ENCODE measurements at places on chromosomes 11 and 22.
A peak's percentile ranks its signal among the peaks of the same experiment; 100 is the strongest.

DNA sequence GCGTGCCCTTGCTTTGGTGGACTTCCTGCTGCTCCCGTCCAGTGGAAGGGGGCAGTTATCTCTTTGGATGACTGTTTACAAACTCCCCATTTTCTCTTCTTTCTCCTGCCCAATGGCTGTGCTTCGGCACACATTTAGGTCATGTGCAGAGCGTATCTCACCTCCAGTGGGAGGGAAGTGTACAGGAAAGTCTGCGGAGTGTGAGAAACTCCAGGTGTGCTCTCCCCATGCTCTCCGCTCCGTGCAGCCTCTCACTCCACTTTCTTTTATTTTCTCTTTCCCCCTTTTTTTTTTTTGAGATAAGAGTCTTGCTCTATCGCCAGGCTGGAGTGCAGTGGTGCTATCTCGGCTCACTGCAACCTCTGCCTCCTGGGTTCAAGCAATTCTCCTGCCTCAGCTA lies 11.9 kb upstream of the TEF start:
- DNase-seq: peak; percentile 37

GRCh38 chr22:44063462-44064371 lies 39.6 kb downstream of the PARVB start:
- DNase-seq: no peak

GRCh38 chr22:41914611-41915034 lies 251 bp downstream of the SHISA8 start:
- no peak for DNase-seq

DNA sequence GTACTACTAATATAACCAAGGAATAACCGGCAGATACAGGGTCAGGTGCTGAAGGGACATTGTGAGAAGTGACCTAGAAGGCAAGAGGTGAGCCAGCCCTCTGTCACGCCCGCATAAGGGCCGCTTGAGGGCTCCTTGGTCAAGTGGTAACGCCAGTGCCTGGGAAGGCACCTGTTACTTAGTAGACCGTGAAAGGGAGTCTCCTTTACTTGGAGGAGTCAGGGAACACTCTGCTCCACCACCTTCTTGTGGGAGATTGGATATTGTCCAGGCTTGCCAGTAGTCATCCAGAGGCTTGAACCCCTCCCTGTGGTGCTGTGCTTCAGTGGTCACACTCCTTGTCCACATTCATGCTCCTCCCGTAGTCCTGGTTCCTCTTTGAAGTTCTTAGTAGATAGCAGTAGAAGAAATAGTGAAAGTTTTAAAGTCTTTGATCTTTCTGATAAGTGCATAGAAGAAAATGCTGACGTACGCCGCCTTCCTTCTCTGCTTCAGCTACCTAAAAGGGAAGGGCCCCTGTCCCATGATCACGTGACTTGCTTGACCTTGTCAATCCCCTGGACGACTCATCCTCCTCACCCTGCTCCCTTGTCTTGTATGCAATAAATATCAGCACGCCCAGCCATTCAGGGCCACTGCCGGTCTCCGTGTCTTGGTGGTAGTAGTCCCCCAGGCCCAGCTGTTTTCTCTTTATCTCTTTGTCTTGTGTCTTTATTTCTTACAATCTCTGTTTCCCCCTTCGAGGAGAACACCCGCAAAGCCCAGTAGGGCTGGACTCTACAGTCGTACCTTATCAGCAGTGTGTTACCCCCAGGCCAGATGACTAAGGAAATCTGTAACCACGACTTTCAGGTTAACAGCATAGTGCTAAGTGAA lies 6.1 kb downstream of the NUP50 start:
- no peak for DNase-seq

DNA sequence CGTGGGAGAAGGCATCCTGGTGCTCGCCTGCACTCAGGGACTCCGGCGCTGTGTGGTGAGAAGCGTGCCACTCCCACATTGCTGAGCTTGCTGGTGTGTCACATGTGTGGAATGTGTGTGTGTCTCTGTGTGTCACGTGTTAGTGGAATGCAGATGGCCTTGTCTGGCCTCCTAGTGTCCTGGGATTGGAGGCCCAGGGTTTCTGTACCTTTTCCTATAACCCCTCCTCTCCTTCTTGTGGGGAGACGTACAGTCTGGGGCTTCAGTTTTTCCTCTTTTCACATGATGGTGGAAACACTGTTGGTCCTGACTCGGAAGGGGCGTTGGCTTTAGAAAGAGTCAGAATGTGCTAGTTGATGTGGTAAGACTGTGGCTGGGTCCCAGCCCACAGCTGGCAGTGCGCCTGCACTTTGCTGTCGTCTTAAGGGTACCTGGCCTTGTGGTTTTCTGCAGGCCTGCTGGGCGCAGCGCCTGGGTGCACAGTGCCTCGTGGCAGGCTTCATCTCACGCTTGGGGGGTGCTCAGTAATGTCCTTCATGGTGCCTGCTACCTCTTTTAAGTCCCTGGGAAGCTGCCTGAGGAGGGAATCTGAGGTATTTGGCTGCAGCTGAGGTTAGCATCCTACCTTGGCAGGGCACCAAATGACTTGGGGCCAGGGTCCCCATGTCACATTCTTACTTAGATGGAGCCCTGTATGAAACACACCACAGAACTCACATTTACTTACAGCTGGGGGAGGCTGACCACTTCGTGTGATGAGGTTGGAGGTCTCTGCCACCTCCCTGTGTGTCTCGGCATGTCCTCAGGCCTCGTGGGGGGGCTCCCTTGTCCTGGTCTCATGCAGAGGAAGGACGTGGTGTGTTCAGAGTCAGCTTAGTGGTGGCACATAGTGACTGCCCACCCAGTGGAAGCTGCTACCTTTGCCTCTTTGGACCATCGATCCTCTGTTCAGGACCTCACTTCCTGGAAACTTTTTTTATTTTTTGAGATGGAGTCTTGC lies 61.9 kb downstream of the MED15 start:
- no peak for DNase-seq

DNA sequence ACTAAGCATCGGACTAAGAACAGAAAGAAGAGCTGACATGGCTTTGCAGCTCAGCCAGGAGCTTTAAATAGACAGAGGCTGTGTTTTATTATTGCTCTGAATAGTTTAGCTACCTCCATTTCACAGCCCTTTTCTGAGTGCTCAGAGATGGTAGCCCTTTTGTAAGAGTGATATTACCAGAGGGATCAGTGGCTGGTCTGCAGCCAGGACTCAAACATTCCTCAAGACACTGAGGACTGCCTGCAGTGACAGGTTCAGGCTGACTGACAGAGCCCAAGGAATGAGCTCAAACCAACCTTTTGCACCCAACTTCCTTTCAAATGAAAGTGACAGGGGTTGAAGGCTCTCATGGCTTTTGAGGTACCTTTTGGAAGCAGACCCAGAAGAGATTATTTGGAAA lies 189.0 kb downstream of the DDX10 start:
- no peak for DNase-seq

- DNase-seq: no peak
These were observed 8.3 kb upstream of the SORL1-AS1 start for GRCh38 chr11:121460941-121461514.

DNA sequence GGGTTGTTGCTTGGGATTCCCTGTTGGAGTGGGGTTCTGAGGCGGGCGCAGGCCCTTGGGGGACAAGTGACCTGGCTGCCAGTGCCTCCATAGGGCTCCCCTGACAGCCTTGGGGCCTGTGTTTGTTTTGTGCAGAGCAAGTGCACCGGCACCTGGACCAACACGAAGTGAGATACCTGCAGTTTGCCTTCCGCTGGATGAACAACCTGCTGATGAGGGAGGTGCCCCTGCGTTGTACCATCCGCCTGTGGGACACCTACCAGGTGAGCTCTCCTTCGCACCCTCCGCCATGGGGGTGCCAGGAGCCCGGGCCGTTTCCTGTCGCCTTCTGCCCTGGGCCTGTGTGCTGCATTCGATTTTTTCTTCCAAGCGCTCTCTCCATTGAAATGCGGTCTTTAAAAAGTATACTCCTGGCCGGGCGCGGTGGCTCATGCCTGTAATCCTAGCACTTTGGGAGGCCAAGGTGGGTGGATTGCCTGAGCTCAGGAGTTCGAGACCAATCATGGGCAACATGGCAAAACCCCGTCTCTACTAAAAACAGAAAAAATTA lies 274.6 kb downstream of the TBC1D22A start:
- DNase-seq: no peak

- no peak for DNase-seq
These were observed 5.7 kb upstream of the C1QTNF4 start for GRCh38 chr11:47599902-47600301.

GRCh38 chr11:96307776-96308140 lies 35.2 kb downstream of the MAML2 start:
- no peak for DNase-seq

GRCh38 chr11:91840640-91841240 lies 383.9 kb upstream of the FAT3 start:
- DNase-seq: no peak

DNA sequence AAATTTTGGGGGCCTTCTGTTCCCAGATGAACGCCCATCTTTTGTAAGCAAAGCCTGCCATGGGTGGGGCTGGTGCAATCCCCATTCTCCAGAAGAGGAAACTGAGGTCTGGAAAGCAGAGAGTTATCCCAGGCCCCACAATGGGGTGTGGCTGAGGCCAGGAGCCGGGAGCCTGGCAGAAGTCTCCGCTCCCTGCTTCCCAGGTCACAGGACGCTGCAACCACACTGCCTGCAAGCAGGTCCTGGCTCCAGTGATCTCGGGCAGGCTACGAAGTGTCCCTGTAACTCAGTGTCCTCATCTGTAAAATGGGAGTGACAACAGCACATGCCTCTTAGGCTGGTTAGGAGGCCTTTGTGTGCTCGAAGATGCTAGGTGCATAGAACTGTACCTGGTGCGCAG lies 1.7 kb downstream of the PLCB3 start:
- no peak for DNase-seq

DNA sequence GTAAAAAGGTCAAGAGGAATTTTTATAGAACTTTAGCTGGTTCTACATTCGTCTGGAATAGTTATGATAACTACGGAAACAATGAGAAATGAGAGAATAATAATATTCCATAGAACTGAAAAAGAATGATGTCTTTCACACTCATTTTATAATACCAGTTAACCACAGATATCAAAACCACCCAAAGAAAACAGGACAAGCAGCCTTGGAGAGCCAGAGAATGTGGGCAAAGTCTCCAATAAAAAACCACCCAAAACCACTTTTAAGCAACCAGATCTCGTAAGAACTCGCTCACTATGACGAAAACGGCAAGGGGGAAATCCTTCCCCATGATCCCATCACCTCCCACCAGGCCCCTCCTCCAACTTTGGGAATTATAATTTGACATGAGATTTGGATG lies 60.8 kb downstream of the ARHGAP32 start:
- no peak for DNase-seq

- DNase-seq: peak; percentile 56
These were observed 116.8 kb upstream of the NNMT start for GRCh38 chr11:114179234-114179941.

GRCh38 chr11:123429913-123430720 lies at the start of gene GRAMD1B:
Gene GRAMD1B, plus strand, starts transcription at chr11:123430269. Its CDS starts 524 bp downstream, at chr11:123430793.
- DNase-seq: peak; percentile 62

GRCh38 chr22:23072077-23072910 lies 2.0 kb downstream of the GNAZ start:
- no peak for DNase-seq

DNA sequence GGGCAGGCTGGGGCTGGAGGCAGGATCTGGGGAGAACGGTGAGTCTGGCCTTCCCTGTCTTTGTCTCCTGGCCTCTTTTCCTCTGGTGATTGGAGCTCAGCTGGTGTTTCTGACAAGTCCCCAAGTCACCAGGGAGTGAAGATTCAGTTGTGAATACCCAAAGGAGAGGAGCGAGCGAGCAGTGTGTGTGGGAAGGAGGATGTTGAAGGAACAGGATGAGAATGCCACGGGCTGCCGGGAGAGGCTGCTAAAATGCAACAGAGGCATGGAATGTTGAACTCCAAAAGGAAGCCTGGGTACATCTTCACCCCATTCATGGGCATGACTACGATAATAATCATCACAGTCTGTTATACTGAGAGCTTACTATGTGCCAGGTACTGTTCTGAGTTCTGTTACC lies 163.3 kb downstream of the CEP164 start:
- no peak for DNase-seq

GRCh38 chr22:22450343-22450839 lies 58.2 kb downstream of the ZNF280B start:
- no peak for DNase-seq

GRCh38 chr11:130831506-130831905 lies 84.8 kb downstream of the SNX19 start:
- DNase-seq: no peak

DNA sequence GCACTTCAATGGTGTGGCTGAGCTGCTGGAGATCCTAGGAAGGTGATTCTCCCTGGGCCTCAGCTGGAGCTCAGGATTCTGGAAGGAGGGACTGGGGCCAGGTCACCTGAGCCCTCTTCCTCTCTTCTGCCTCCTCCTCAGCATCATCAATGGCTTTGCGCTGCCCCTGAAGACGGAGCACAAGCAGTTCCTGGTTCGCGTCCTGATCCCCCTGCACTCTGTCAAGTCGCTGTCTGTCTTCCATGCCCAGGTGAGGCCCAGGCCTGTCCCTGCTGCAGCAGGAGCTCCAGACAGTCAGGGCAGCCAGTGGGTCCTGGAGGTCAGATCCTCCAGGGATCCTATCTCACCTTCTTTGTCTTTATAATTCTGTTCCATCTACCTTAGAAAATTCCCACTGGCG lies 5.4 kb downstream of the GPHA2 start:
- no peak for DNase-seq

GRCh38 chr11:92569726-92570125 lies 345.1 kb downstream of the FAT3 start:
- DNase-seq: no peak

DNA sequence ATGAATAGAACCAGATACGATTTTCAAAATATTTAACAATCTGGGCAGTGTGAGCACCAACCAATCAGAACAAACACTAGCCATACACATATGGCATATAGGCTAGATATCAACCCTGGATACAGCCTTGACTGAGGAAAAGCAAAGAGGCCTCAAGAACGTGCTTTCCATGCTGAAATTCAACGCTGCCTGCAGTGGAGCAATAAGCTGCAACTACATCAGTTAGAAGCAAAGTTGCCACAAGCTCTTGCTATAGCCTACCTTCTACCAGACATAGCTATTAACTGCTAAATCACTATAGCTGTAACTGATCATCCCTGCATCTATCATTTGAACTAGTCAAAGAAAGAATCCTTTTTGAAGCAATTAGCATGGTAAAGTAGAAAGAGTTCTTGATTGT lies 42.5 kb downstream of the DENND5A start:
- DNase-seq: no peak

- no peak for DNase-seq
These were observed 318.5 kb downstream of the JRKL start for GRCh38 chr11:96708219-96708878.

GRCh38 chr11:93783765-93784144 lies 327 bp upstream of the MED17 start:
- no peak for DNase-seq

GRCh38 chr11:100895449-100895848 lies 208.4 kb downstream of the ARHGAP42 start:
- DNase-seq: no peak

GRCh38 chr11:67528376-67528775 lies 5.1 kb upstream of the CABP2 start:
- no peak for DNase-seq

GRCh38 chr11:62359475-62359874 lies 22.2 kb downstream of the ASRGL1 start:
- DNase-seq: no peak

DNA sequence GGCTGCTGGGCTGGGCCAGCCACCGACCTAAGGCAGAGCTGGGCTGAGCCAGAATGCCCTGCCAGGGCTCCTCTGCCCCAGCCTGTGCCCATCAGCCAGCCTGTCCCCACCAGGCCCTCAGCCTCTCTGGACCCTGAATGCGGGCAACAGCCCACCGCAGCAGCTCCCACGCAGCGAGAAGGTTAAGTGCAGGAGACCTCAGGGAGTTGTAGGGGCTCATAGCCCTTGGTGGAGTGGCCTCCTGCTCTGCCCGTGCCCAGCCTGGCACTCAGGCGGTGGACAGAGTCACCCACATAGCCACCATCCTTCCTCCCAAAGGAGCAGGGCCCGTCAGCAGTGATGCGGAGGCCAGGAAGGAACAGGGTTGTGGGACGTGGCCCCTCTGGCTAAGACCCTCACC lies 19.1 kb downstream of the WNT7B start:
- no peak for DNase-seq
